Tibial nerve (tissue), 4 donors: ENCODE measurements at places on chromosomes 1 and 21. TPM values are rescaled to one million over a fixed set of nuclear protein-coding genes. Genes with fewer than 3 reads are reported as not detected.

OR4F16 gene
- 3.3 TPM for total RNA-seq

SFN gene
- not detected for total RNA-seq

TMEM200B gene
- total RNA-seq = 27.7 TPM

TNFRSF4 gene
- 1.0 TPM for total RNA-seq

APOBEC4 gene
- total RNA-seq = not detected

LCE1F gene
- not detected for total RNA-seq

TNFSF4 gene
- 0.87 TPM for total RNA-seq

TFF1 gene
- not detected for total RNA-seq

OR2T11 gene
- total RNA-seq = not detected

CD5L gene
- not detected for total RNA-seq

MTOR gene
- total RNA-seq = 49.8 TPM

OR2T35 gene
- total RNA-seq = not detected

TMEM82 gene
- not detected for total RNA-seq

RLF gene
- 20.7 TPM for total RNA-seq

OR6K2 gene
- not detected for total RNA-seq

LY9 gene
- 0.22 TPM for total RNA-seq

SH2D1B gene
- total RNA-seq = not detected

TMEM54 gene
- total RNA-seq = 13.1 TPM

C1orf226 gene
- 8.0 TPM for total RNA-seq

KCNE2 gene
- not detected for total RNA-seq

AKNAD1 gene
- 5.5 TPM for total RNA-seq

OVAAL gene
- total RNA-seq = not detected

ATAD3C gene
- total RNA-seq = 0.42 TPM

ANKRD35 gene
- total RNA-seq = 6.6 TPM

TMEM52 gene
- not detected for total RNA-seq

TMEM269 gene
- 0.22 TPM for total RNA-seq

ARTN gene
- 1.4 TPM for total RNA-seq

GPR25 gene
- total RNA-seq = not detected

MANEAL gene
- 1.8 TPM for total RNA-seq
